ENCODE measurements at places on chromosomes 6 and 20.

DNA sequence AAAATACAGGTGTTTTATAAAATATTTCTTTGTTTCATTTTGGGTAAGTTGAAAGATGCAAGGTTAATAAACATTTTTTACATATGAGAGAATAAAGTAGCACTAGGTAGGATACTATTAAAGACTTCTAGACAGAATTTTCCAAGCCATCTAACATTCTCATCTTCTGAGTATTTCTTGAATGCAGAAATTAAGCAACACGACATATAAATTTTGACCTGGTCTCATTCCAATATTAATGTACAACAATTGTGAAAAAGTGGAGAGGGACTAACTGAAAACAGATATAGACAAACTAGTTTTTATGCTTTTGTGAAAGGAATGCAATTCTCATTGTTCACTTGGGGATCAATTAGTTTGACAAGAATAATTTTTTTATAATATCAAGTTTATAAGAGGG is 11.5 kb upstream of the FOXO3 start:
- DNase-seq = no peak

DNA sequence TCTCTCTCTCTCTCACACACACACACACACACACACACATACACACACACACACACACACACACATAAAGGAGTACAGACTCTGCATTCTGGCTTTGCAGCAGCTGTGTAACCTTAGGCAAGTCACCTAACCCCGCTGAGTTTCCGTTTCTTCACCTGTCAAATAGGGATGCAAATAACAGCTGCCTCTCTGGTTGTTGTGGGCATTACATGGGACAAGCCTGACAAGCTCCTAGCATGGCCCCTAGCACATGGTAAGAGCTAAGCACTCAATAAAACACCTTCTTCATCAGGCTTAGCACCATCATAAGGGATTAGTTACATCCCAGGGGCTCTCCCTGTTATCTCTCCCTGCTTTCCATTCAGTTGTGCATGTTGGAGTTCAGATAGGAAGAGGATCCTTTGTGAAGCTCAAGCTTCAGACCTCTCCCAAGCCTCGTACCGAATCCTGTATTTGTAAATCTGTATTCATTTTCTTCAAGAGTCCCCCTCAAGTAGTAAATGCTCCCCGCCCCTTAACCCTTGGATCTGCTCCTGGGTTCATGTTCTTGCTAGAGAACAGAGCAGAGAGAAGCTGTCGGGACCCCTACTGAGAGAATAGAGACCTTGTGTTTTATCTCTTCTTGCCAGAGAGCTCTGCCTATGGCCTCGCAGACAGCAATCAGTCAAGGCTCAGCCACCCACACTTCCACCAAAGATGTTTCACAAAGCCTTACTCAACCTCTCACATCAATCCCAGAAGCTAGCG is 2.2 kb downstream of the SLC13A3 start:
- no peak for DNase-seq

DNA sequence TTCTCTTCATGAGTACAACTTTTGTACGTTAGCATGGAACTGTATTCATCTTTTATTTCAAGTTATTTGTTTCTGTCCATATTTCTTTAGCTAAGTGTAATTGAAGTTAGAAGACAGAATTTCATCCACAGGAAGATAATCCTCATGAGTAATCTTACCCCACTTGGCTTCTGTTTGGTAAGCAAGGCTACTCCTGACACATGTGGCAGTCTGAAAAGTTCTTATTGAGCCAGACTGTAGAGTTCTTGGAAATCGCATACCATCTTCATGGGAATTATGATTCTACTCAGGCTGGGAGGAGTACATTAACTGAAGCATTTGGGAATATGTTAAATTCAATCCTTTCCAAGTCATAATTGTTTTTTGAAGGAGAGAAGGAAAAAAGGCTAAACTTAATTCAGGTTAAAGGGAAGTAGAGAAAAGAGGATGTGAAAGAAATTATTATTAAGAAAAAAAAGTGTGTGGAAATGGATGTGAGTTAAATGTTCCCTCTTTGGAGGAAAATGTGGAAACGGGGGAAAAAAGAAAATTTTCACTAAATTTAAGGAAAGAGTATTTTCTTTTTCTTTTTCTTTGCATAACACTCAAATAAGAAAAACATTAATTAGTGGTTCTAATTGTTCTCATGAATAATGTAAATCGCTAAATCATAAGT is 41.5 kb upstream of the TENT5A start:
- no peak for DNase-seq

- DNase-seq = no peak
Observed at GRCh38 chr20:10781526-10781925, 107.7 kb upstream of the JAG1 start.

DNA sequence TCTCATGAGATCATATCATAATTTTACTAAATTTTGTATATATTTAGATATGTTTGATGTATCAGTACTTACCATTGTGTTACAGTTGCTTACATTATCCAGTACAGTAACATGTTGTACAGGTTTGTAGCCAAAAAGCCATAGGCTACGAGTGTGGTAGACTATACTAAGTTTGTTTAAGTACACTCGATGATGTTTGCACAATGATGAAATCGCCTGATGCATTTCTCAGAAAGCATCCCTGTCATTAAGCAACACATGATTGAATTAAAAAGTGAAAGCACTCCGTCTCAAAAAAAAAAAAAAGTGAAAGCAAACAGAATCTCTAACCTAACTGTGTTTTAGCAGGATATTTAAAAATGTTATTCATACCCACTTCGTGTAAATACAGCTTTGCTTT is 104.9 kb upstream of the TFAP2D start:
- DNase-seq = no peak

DNA sequence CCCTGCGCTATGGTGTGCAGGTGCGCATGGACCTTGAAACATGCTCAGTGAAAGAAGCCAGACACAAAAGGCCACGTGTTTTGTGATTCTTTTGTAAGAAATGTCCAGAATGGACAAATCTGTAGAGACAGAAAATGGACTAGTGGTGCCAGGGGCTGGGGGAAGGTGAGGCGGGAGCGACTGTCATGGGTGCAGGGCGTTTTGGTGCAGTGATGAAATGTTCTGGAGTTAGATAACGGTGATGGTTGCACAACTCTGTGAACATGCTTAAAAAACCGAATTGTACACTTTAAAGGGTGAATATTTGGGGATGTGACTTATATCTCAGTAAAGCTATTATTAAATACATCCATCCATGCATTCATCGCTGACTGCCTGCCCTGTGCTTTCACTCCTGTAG is 31.7 kb upstream of the NTSR1 start:
- no peak for DNase-seq

GRCh38 chr6:30885481-30885998 is 1.2 kb downstream of the DDR1 start:
- no peak for DNase-seq

GRCh38 chr20:35305682-35306556 is 13.7 kb upstream of the FAM83C start:
- no peak for DNase-seq

DNA sequence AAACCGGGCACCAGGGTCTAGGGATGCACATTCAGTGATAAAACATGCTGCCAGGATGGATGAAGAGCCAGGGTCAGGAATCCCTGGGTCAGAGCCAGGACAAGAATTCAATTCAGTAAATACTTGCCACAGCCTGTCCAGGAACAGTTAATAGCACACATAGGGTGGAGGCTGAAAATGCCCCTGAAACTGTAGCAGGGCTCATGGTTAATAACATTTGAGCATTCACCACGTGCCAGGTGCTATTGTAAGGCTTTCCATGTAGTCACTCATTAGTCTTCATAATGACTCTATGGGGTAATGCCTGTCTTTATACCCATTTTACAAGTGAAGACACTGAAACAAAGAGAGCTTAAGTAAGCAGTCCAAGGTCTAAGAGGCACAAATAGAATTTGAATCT is 296.3 kb downstream of the LRFN2 start:
- no peak for DNase-seq

Measured in stimulated activated CD4-positive, alpha-beta T cell treated with anti-CD3 and anti-CD28 coated beads, Interleukin-15, amount 100 ng/mL, for 1 hour (primary cell).